Naive thymus-derived CD8-positive, alpha-beta T cell (primary cell): ENCODE measurements at places on chromosomes 16 and 17. TPM values are rescaled to one million over a fixed set of nuclear protein-coding genes. Genes with fewer than 3 reads are reported as not detected.

DNA sequence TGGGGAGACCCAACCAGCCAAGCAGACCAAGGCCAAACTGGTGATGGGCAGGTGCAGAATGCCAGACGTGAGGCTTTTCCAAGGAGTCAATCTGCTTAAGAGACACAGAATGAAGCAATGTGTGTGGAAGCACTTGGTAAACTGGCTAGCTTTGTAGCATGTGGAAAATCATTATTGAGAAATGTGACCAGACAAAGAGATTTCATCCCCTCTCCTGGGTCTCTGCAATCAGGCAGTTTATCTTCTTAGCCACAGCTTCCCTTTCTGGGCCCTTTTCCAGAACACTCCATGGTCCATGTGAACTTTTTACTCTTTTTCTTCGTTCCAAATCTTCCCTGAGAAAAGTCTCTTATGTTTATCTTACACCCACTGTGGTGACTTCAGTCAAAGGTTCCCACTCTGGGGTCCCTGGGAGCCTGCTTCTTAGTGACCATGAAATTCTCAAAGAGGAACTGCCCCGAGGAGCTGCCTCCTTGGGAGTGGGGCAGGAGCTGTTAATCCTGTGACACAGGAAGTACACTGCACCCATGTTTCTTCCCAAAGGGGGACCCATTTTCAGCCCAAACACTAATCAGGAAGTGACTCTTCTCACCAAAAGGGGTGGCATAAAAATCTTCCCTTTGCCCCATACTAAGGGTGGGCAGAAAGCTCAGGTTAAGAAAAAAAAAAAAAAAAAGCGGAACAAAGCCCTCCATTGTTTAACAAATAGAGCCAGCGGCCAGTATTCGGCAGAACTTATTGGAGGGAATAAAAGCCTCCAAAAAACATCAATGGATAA, 346.2 kb upstream of the ASIC2 start:
- no peak for DNase-seq

DNA sequence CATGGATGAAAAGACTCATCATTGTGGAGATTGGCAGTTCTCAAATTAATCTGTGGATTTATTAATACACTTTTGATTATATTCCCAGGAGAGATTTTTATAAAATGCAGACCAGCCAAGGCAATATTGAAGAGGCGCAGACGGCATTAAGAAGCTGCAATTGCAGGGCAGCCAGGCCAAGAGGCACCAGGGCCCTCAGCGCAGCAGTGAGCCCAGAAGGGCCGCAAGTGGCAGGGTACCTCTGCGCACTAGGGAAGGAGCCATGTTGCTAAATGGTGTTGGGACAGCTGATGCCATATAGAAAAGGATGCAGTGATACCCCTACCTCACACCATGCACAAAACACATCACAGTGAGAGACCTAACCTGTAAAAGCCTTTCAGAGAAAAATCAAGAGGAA, 36.6 kb upstream of the CHMP6 start:
- no peak for DNase-seq

DNA sequence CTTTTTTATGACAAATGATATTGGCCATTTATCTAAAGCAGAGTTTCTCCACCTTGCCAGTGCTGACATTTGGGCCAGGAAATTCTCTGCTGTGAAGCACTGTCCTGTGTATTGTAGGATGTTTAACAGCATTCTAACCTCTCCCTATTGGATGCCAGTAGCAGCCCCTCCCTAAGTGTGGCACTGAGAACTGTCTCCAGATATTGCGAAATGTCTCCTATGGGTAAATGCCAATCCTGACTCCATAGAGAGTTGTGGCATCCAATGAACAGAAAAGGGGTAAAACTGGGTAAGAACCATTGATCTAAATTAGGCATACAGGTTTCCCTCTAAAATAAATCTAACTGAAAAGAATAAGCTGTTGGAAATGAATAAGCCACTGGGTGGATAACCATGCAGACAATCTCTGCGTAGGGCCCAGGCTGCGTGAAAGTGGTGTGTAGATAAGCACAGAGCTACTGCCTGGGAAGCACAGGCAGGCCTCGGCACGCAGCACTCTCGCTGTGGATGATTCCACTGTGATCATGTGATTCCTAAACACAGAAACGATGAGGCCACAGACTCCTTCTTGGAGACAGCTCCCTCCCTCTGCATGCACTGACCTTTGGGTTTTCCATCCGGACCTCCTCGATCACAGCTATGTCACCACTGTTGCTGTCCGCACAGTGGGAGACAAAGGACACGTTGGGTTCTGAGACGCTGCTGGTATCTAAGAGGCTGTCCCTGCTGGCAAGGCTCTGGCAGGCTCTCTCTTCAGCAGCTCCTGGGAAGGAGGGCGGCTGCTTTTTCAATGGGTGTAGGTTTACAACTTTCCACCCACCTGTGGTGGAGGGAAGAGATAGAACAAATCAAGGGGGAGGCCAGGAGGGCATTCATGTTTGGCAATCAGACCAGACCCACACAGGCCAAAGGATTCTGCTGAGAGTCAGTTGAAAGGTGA, 44.1 kb downstream of the GTF3C1 start:
- DNase-seq, result no peak

GRCh38 chr17:46803544-46803943, 14.9 kb downstream of the WNT3 start:
- no peak for DNase-seq

DNA sequence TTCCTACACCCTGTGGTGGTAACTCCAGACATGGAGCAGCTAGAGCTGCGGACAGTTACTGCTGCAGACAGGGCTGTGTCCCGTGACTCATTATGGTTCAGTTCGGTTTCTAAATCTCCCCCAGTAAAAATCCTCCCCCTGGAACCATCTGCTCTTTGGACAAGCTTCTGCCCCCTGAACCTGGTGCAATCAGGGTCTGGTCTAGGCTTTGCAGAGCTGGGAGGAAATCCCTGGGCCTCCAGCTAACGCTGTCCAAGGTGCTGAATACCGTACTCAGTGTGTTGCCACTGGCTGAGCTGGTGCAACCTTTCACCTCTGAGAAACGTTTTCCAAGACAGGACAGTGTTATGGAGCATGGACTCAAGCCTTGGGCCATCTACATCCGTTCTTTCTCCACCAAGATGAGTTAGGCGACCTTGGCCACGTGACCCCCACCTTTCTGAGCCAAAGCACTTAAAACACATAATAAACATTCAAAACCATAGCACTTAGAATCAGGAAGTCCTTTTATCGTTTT, 142.0 kb downstream of the CPPED1 start:
- no peak for DNase-seq

DNA sequence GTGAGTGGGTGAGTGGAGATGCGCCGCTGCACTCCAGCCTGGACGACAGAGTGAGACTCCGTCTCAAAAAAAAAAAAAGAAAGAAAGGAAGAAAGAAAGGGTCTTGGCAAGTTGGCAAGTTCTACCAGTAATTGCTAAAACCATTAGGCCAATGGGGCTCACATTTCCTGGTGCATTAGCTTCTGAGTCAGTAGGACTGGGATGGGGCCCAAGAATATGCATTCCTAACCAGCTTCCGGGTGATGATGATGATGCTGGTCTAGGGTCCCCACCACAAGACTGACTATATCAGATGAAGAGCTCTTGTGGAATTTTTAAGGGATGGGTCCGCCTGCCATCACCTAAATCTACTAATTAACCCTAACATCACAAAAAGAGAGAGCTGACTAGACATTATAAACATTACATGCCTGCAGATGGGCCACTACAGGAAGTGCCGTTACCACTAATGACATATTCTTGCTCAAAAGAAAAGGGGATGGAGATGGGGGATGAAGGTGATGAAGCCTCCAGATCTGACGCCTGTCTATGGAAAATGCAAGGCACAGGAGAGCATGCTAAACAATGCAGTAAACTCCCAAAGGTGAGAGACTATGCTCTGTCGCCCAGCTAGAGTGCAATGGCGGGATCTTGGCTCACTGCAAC, 13.1 kb downstream of the MYH11 start:
- no peak for DNase-seq

DNA sequence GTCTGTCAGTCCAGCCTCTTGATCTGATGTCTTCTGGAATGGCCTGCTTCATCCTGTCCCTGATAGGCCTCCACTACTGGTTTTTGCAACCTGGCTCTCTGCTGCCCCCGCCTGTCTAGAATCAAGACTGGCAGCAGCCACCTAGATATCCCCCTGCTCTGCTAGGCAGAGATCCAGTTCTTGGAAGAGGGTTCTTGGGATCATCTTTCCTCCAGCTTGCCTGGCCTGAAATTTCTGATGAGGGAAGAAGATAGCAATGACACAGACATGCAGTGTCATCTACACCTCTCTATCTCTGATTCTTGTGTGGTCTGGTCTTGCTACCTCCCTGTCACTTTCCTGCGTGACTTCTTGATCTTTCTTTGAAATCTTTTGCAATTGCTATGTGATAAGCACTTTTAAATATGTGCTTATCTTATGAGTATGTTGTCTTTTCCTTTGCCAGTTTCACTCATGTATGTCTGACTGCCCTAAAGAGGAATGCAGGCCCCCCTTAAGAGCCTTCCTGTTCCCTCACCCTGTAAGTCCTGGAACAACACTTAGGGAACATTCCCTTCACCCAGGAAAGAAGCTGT, 20.3 kb upstream of the NFATC3 start:
- peak; percentile 56 for DNase-seq

GRCh38 chr16:71259086-71259485, 28.6 kb upstream of the HYDIN start:
- DNase-seq, result peak; percentile 53

DNA sequence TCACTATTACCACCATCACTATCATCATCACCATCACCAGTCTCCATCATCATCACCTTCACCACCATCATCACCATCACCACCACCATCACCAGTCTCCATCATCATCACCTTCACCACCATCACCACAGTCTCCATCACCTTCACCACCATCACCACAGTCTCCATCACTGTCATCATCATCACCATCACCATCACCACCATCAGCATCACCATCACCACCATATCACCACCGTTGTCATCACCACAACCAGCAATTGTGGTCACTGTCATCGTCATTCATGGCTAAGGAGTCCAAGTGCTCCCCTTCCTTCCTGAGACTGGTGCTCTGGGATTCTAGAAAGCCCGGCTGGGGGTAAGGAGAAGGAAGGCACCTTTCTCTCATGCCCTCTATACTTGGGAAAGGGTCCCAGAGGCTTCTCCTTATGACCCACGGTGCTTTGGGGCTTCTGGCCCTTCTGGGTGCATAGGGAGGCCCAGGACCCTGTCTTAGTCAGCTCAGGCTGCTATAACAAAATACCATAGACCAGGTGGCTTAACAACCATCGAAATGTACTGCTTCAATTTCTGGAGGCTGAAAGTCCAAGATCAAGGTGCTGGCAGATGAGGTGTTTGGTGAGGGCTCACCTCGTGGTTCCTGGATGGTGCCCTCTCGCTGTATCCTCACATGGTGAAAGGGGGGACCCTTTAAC, 93.4 kb upstream of the GSE1 start:
- DNase-seq, result no peak

Gene PRSS27
- total RNA-seq, result 1.2 TPM

DNA sequence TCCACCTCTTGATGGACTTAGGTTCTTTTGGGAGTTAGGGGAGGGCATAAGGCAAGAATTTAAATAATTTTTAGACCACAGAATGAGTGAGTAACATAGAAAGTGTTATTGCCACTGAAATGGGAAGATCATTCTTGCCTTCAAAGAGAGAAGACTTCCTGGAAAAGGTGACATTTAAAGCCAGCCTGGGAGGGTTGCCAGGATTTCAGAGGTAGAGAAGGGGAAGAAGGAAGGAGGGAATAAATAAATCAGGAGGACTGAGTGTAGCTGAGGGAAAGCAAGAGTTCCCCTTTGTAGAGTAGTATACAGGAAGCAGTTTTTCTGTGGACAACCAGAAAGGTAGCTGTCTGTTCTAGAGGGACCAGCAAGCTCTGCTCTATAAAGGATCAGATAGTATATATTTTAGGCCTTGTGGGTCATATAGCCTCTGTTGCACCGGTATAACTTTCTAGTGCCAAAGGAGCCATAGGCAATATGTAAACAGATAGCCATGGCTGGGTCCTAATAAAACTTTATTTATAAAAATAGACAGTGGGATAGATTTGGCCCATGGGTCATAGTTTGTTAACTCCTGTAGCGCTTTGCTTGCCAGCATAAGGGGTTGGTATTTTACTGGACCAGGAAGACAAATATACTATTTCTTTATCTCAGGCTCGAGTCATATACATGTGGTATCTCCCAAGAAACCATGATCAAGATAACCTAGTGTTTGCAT, 147.2 kb upstream of the CACNG5 start:
- no peak for DNase-seq

Gene ABCA10
- 5.5 TPM for total RNA-seq

Gene SGCA
- not detected for total RNA-seq

Gene RAB40C
- 18.6 TPM for total RNA-seq

Gene TP53TG3
- not detected for total RNA-seq

GRCh38 chr16:4994719-4995434, 36.7 kb downstream of the SEC14L5 start:
- DNase-seq, result no peak

Gene BLMH
- total RNA-seq, result 52.0 TPM

DNA sequence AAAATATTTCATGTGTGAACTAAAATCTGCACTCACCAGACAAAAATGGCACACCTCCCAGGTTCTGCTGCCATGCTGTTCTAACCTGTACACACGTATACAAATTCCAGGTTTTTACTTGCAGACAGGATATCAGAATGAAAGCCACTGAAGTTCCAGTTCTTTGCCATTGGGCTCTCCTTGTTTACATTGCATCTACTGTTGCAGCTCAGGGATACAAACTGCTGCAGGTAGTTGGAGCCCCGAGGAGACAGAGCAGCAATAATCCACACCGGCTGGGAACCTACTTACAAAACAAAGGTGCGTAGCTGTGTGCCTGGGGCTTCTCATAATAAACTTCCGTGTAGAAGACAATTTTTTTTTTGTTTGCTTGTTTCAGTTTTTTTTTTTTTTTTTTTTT, 59.6 kb downstream of the HAPSTR1 start:
- DNase-seq, result no peak

- no peak for DNase-seq
Observed at GRCh38 chr17:77428020-77428748, 287.4 kb downstream of the SEC14L1 start.

DNA sequence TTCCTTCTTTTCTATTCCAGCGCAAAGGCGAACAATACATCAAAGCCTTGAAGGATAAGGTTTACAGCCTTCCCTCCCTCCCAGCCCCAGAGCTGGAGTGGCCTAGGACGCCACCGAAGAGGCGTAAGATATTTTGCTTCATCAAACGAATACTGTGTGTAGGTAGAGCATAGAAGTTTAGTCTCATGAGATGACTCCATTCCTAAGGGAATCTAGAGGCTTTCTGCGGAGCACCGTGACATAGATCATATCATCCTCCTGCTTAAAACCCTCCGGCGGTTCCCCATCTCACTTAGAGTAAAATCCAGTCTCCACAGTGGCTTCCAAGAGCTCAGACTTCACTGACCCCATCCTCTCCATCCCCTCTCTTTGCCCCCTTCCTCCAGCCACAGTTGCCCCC, 191.9 kb downstream of the IRX3 start:
- no peak for DNase-seq

GRCh38 chr17:61556224-61557188, 34.5 kb downstream of the NACA2 start:
- no peak for DNase-seq

- DNase-seq, result peak; percentile 89
Observed at GRCh38 chr17:81967533-81968395, 6.8 kb upstream of the NOTUM start.

GRCh38 chr17:83177611-83178532, 98.5 kb downstream of the METRNL start:
- no peak for DNase-seq
